ENCODE measurements at places on chromosomes 2 and 18.

DNA sequence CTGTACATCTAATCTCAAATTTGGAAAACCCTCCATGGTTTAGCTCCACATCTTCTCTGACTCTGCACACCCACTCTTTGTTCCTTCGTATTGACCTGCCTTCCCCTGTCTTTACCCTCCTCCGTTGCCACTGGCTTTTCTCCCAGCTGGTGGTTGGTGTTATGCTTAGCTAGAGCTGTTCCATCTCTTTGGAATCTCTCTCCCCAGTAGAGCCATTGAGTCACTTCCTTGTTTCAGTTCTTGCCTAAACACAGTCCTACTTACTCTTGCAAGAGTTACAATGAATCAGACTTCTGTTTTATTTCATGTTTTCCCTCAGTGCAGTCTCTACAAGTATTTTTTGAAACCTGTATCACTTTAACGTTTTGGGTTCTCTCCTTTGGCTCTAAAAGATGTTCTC is 263.9 kb downstream of the LTBP1 start:
- DNase-seq = no peak

DNA sequence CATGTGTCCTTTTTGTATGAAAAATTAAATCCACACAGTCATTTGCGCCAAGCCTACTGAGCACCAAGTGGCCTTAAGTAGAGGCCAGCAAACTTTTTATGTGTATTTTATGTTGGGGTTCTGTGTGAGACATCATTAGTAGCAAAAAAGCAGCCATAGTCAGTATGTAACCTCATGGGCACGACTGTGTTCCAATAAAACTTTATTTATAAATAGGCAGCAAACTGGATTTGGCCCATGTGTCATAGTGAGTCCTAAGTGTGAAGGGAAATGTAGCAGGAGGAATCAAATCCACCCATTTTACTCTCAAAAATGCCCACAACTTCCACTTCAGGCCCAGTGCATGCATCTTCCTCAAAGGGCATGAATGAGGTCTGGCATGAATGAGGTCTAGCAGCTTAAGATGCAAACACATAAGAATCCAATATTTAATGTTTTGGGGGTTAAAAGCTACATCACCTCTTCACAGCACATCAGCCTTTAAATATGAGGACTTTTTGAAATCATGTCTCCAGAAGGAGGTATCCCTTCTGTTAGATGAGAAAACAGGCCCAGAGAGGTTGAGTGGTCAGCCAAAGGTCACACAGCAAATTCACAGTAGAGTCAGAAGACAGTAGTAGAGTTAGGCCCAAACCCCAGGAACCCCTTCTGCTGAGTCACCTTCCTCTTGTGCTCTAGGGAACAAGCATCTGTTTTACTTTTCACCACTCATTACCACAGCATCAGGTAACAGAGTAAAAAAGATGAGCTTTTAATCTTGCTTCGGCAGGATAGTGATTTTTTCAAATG is 45.6 kb downstream of the MREG start:
- no peak for DNase-seq

DNA sequence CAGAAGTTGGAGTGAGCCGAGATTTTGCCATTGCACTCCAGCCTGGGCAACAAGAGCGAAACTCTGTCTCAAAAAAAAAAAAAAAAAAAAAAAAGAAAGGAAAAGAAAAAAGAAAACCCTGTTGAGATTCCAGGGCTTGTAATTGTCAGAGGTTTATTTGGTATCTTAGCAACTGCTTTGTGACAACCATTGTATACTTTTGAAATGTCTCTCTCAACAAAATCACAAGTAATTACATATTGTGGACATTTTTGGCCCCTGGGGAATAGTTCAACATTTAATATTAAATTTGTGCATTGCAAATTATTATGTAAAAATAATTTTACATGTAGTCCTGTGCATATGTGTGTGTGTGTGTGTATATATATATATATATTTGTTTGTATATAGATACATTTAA is 270.8 kb downstream of the GALNT13 start:
- no peak for DNase-seq

DNA sequence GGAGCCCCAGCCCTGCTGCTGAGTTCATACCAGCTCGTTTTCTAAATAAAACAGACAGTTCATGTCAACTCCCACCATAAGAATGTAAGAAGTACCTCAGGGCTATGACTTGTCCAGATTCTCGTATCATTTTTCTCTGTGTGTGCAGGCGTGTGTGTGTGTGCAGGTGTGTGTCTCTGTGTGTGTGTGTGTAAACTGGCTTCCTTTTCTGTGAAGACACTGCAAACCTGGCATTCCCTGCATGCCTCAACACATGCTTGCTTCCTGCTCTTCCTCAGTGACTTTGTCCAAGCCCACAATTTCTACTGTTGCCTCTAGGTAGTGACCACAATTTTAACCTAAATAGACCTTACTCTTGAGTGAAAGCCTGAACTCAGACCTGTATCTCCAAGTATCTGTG is 879.0 kb downstream of the SLC4A3 start:
- no peak for DNase-seq

- no peak for DNase-seq
These were observed 11.6 kb downstream of the NOL10 start for GRCh38 chr2:10678225-10678624.

- no peak for DNase-seq
These were observed 57.8 kb upstream of the RGPD5 start for GRCh38 chr2:109736177-109736827.

DNA sequence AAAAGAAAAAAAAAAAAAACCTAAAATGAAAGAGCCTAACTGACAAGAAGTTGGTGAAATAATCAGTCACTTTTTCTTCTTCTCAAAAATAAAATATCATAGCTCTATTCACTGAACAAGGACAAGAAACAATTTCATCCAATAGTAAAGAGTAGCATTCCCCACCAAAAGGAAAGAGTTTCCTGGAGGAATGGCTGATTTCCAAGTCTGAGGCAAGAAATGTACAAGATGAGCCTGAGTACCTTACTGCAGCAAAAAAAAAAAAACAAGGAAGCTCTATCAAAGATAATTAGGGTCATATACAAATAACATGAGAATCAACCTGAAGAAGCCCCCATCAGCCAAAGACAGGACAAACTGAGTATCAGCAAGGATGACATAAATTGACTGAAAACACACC is 11.5 kb downstream of the ROCK1 start:
- DNase-seq = no peak

DNA sequence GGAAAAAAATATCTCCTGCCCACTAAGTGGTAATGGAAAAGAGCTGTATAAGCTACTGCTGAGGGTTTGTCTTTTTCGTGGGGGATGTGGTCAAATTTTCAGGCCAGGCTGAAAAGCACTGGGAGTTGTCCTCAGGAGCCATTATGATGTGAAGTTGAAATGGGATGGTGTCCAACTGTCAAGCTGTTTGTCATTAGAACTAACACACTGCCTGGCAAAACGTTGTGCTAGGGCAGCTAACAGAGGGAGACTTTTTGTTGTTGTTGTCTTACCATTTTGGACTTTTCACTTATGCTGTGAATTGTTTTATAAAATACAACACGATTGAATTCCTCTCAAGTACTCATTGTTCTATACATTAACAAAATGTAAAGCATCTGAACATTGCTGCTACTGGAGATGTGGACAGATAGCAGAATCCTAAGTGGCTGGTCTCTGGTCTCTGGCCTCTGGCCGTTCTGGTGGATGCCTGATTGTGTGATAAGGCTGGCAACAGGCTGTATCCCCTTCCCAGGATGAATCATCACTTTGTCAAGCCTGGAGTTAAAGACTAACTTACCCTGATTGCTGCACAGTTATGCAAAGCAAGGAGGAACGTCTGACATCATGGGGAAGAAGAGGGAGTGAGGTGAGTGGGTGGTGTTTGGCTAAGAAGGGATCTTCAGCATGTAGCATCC is 2.3 kb downstream of the MYO1B start:
- DNase-seq = no peak

- no peak for DNase-seq
These were observed 25.8 kb downstream of the CIDEA start for GRCh38 chr18:12279781-12280531.

DNA sequence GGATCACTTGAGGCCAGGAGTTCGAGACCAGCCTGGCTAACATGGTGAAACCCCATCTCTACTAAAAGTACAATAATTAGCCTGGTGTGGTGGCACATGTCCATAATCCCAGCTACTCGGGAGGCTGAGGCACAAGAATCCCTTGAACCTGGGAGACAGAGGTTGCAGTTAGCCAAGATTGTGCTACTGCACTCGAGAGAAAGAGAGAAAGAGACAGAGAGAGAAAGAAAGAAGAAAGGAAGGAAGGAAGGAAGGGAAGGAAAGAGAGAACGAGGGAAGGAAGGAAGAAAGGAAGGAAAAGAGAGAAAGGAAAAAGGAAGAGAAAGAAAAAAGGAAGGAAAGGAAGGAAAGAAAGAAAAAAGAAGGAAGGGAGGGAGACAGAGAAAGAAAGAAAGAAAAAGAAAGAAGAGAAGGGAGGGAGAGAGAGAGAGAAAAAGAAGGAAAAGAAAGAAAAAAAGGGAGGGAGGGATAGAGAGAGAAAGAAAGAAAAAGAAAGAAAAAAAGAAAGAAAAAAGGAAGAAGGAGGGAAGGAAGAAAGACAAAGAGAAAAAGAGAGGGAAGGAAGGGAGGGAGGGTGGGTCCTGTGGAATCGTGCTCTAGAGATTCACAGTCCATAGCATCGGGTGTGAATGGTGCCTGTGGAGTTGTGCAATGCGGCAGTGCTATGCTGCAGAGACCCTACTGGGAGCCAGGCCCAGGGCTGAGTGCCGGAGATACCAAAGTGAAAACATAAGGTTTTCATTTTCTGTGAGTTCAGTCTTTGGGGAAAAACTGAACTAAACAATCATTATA is 4.6 kb upstream of the SDC1 start:
- DNase-seq = no peak

DNA sequence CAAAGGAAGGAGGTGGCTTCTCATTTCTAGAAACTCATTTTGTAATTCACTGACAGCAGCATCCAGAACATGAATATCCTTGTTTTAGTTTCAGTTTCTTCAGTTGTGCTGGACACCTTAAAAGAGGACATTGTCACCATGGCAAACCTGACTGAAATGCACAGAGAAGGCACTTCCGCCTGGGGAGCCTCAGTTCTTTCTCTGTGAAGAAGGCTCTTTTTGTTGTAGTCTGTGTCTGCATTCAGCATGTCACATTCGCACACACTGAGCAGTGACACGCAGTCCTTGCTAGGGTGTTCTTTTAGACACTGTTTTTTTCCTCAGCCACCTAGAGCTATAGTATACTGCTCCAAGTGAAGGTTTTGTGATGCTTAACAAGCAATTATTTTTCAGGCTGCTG is 9.5 kb upstream of the RPRM start:
- no peak for DNase-seq

DNA sequence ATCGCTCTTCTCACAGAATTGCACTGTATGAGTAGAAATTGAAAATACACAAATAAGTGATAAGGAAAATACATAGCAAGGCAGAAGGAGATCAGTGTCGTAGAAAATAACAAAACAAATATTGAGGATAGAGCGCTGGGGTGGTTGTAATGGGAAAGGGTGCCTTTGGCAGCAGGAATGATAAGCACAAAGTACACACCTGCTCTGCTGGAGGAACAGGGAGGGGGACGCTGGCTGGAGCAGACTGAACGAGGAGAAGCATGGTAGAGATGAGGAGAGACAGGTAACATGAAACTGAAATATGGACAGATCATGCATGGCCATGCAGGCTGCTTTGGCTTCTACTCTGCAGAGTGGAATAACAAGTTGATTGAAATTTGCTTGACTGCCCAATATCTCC is 181.2 kb upstream of the FSHR start:
- DNase-seq = no peak

DNA sequence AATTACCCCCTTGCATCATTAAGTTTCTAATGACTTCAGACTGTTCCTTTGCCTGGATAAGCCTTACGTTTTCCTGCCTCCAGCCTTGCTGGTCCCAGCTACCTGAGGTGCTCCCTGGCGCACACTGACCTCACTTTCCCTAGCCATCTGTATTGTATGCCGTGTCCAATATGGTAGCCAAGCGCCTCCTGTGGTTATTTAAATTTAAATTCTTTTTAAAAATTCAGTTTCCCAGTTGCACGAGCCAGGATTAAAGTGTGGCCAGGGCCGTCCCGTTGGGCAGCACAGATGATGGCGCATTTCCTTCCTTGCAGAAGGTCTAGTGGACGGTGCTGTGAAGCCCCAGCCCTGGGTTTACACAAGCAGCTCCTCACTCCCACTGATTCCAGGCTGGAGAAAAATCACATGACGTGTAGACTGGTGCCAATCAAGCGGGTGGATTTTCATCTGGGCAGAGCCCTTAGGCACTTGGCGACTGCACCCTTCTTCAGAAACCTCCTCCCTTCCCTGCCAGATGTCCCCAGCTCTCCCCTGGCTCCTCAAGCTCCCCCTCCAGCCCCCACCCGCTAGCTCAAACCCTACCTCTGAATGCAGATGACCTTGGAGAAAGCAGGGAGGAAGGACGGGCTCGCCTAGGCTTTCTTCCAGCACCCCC is 33.9 kb downstream of the ACKR3 start:
- DNase-seq = no peak

GRCh38 chr2:3102922-3103569 is 274.6 kb downstream of the EIPR1 start:
- no peak for DNase-seq

GRCh38 chr2:176445956-176446355 is 176.7 kb downstream of the MTX2 start:
- no peak for DNase-seq

GRCh38 chr2:237968048-237968862 is 1.4 kb downstream of the UBE2F start:
- no peak for DNase-seq

- no peak for DNase-seq
These were observed 41.9 kb upstream of the TBC1D8 start for GRCh38 chr2:101193033-101193626.

- DNase-seq = no peak
These were observed 24.9 kb downstream of the FHL2 start for GRCh38 chr2:105373895-105374401.
